ENCODE measurements at places on chromosomes 12 and 14.
A peak's percentile ranks its signal among the peaks of the same experiment; 100 is the strongest.

DNA sequence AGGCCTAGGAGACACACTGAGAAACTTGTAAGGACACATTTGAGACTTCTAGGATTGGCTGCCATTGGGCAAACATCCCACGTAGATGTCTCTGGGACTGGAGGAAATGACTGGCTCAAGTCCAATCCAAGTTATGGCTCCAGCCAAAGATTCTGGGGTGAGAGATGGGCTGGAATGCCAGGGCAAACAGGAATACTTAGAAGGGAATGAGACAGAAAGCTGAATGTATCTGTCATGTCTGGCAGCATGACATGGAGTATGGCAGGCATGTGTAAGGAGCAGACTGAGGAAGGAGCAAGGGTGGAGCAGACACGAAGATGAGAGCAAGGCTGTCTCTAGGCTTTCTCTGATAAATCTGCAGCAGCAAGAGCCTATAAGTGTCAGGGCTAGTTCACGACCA is 209.2 kb downstream of the PHLDA1 start:
- DNase-seq = no peak

- no peak for DNase-seq
These were observed 171.4 kb downstream of the TMTC3 start for GRCh38 chr12:88313554-88313953.

DNA sequence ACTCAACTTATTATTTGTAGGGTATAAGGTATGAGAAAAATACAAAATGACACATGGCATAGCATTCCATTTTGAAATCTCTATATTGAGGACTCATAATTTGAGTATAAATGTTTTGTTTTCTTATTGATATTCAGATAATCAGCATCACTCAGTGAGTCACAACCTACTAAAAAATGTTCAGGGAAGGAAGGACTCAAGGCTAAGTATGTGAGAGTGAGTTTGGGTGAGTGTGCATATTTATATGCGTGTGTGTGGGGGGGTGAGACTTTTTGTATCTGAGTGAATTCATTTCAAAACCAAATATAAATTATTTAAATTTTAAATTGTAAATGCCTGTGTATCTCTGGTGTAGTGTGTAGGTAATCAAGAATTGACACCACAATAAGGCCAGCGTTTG is 87.8 kb upstream of the PRKD1 start:
- no peak for DNase-seq

DNA sequence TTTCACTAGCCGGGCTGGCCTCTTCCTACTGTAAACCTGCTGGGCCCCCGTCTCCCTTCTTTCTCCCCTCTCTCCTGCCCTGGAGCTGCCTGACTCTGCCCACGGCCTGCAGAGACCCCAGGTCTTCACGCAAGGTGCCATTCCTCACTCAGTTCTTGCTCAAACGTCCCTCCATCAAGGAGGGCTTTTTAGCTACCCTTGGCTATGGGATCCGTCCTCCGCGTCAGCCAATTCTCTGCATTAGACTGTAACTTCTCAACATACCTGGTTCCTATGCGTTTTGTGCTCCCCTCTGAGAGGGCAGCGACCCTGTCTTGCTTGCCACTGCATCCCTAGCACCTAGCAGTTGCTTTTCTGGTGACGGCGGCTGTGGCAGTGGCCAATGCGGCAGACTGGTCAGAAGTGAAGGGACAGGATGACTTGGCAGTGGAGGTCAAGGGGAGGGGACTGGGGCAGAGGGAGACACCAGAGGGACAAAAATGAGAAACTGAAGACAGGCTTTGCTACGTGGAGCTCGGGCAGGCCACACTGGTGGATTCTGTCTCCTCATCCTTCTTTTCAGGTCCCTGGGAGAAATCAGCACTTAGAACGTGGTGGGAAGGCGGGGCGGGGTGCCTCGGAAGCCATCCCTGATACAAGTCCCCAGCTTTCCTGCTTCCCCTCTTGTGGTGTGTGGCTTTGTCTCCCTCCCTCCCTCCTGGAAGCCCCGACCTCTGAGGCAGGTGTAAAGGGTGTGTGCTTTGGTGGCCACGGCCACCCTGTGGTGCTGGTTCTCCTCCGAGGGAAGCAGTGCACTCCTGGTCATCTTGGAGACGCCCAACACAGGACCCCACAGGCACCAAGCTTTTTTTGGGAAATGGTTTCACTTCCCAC is 1.8 kb downstream of the B3GNT4 start:
- DNase-seq = no peak

DNA sequence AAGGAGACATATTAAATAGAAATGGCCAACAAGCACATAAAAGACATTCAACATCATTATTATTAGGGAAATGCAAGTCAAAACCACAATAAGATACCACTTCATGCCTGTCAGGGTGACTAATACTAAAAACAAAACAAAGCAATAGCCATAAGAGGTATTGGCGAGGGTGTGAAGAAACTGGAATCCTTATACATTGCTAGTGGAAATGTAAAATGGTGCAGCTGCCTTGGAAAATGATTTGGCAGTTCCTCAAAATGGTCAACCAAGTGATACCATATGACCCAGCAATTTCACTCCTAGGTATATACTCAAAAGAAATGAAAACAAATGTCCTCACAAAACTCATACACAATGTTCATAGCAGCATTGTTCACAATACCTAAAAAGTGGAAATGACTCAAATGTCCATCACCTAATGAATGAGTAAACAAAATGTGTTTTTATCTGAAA is 27.0 kb downstream of the GPR135 start:
- DNase-seq = no peak

GRCh38 chr12:19847294-19848059 is 408.2 kb downstream of the AEBP2 start:
- DNase-seq = no peak

- DNase-seq = no peak
These were observed 687 bp downstream of the RAB35 start for GRCh38 chr12:120115692-120116440.

GRCh38 chr14:49203676-49204075 is 382.5 kb downstream of the RPS29 start:
- no peak for DNase-seq

- no peak for DNase-seq
These were observed 65.1 kb upstream of the GZMB start for GRCh38 chr14:24699052-24699451.

- DNase-seq = no peak
These were observed 89.6 kb downstream of the NUAK1 start for GRCh38 chr12:106049105-106049504.

- DNase-seq = no peak
These were observed 3.9 kb upstream of the HDAC7 start for GRCh38 chr12:47823422-47824086.

DNA sequence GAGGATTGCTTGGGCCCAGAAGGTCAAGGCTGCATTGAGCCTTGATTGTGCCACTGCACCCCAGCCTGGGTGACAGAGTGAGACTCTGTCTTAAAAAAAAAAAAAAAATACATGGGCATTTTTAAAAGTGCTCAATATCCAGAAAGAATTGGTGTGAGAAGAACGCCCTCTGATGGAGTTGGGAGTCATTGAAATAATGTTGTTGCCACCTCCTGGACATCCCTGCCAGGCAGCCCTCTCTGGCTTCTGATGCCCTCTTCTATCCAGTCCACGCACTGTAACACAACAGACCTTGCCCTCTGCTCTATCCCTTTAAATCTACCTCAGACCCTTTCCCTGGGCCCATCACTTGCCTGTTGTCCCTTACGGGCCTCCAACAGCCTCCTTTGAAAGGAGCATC is 4.9 kb downstream of the PTGDR start:
- no peak for DNase-seq

GRCh38 chr14:103187911-103188310 is 64.7 kb downstream of the TNFAIP2 start:
- DNase-seq = no peak

DNA sequence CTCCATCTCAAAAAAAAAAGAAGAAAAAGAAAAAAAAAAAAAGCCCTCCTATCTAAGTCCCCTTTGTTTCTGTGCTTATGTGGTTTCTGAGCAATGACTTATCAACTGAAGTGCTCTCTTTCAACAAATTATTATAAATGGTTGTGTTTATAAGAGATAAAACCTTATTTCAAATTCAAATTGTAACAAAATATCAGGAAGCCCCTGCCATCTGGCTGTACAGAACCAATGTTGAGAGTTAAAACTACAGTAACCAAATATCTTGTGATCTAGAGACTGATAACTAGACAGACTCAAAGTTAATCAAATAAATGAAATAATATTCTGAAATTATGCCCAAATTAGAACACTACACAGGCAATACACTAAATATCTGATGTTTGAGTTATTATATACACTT is 143.0 kb upstream of the CPNE8 start:
- no peak for DNase-seq

GRCh38 chr12:96078231-96079135 is 43.1 kb upstream of the LTA4H start:
- DNase-seq = no peak

DNA sequence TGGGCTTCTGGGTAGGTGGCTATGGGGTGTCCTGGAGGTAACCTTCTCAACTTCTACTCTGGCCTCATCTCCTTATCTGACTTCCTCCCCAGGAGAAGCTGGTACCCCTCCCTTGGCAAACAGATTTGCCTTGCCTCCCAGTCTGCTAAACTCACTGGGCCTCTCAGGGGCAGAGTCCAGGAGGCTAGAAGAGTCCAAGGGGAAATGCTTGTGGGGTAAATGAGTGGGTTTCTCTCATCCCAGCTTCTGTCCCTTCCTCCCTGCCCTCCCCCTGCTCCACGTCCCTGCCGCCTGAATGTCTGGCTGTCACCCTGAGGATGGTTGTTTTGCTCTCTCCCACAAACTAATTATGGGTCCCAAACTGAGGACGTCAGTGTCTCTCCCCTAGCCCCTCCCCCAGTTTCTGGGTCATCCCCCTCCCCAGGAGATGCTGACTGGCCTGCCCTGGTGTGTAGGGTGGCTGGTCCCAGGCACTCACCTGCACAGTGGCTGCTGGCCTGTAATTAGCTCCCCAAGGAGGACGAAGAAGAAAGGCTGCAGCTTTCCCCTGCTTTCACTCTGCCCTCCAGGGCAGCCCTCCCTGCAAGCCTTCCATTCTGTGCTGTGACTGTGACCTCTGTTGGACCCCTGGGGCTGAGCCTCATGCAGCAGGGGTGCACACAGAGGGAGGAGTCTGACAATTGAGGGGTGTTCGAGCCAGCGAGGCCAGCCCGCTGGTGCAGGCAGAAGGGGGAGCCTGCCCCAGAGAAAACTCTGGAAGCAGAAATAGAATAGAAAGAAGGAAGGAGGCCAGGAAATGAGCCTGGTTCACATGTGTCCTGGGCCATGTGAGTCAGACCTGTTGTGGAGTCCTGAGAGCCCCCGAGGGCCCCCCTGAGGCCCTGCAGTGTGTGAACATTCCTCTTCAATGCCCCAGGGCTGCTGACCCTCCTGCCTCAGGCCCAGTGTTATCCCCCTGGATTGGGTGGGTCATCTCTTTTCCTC is at the start of gene LRP1-AS:
LRP1-AS (minus strand) TSS at position 659 of the 984 bp plus-strand sequence.
- DNase-seq = no peak

DNA sequence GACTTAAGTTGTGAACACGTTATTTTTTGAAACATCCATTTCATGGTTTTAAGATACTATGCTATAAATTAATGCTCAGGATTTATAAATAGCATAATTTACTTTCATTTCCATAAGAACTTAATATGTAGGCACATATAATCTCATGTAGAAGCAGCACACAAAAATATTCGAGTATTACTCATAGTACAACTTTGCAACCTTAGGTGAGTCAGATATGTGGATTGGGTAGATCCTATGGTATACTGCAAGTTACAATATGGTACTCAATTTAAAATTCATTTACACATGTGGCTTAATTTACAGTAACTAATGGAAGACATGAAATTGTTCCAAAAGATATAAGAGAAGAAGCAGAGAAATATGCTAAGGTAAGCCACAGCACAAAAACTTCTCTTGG is 26.0 kb downstream of the PSMA3 start:
- DNase-seq = no peak

DNA sequence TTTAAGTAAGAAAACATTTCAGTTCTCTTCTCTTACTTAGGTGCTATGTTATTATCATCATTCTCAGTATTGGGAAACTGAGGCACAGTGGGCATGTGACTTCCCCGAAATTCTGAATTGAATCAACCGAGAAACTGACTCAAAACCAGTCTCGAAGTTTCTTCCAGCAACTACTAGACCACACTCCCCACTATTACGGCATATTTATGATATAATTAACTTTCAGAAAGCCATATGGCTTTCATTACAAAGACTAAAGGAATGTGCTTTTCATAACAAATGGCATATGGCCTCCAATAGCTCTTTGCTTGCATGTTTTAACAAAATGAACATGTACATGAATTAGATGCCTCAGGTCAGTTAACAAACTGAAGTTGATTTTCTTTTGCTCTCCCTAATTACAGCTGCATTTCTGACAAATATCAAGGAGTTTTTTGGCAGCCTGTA is 182.9 kb upstream of the SLC38A2 start:
- no peak for DNase-seq

DNA sequence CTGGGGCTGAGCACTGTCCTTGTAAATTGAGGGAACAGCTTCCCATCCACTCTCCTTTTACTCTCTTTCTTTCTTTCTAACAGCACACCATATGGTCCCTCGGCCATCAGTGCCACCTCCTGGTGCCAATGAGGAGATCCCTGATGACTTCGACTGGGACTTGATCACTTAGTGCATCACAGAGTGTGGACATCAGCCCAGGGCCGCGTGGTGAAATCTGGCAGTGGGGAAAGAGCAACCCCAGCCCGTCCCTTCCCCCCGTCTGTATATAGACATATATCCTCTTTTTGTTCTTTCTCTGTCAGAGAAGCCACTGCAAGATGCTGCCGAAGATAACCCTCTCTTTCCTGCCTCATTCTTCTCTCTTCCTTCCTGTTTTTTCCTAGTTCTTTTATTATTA is 13.5 kb downstream of the C3AR1 start:
- DNase-seq = no peak

DNA sequence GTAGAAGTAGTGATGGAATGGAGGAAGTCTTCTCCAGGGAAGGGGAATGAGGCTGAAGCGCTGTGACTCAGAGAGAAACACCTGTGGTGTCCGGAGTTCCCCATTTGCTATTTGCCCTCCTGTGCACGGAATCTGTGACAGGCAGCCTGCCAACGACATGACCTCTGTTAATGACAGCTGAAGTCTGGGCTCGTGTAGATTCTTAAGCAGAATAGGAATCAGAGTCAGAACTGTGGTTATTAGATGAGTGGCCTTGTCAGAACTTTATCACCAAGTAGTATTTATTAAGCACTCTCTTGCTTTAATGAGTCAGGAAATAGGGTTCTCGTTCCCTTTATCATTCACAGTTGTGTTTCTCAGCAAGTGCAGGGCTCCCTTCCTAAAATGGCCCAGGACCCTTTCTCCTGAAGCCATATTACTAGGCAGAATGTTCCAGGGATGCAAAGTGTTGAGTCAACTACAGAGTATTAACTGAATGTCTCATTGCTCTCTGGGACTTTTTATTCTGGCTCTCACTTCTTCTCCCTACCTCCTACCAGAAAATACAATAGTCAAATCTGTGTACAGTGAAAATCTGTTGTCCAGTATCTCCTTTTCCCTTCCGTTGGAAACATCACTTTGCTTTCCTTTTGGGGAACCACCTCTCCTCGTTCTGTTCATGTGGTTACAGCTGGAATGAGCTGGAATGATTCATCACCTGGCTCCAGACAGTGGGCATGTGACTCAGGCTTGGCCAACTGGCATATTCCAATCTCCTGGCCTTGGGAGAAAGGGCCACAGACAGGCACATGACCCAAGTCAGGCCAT is 77.8 kb upstream of the MAX start:
- peak; percentile 94 for DNase-seq

GRCh38 chr12:15719230-15719629 is 70.0 kb downstream of the EPS8 start:
- no peak for DNase-seq
